ENCODE measurements at places on chromosomes 12 and 14.

DNA sequence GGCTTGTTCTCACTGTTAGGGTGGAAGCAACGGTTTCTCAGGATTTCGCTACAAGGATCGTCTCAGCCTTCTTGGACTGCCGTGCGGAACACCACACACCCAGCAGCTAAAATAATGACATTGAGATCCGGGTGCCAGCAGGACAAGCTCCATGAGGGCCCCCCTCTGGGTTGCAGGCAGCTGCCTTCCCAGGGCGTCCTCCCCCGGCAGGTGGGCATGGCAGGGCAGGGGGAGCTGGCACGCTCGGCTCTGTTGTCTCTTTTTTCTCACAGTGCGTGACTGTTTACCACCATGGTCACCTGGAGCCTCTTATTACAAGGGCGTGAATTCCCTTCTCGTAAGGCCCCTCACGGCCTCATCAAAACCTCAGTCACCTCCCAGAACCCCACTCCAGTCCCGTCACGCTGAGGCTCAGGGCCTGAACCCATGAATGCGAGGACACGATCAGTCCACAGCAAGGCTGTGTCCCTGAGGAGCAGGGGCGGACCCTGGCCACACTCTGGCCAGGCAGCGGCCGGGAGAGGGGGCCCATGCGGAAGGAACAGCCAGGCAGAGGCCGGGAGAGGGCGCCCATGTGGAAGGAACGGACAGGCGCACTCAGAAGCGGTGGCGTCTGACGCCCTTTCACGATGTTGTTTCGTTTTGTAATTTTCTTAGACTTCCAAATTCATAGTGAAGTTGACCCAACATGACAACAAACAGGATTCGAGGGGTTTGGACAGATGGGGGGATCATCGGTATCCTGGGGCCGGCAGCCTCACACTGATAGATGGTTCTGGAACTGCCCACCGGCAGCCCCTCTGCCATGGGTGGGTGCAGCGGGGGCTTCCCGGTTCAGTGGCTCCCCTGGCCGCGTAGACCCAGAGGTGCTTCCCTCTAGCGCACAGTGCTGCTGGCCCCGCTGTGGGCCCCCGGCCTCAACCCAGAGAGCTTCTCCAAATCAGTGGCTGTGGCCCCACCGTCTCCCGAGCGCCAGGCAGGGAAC, 10.0 kb downstream of the LRCOL1 start:
- DNase-seq: no peak

DNA sequence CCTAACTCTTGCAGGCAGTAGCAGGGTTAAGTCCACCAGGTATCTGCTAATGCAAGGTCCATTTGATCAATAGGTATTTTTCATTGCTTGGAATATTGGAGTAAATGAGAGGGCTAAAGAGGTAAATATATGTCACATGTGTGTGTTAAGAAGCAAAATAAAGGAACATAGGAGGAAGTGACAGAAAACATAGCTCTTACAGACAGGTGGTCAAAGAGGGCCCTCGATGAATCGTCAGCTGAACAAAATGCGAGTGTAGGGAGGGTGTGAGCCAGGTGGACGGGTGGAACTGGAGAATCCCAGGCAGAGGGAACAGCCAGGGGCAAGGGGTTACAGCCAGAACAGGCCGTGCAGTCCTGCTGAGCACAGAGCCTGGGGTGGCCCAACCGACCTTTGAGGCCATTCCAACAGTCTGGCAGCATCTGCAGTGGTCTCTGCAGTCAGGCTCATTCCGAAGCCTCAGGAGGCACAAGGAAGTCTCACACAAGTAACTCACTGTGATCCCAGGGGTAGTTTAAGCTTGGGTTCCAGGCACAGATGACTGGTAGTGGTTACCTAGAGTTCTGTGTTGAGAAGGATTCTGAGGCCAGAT, 43.2 kb downstream of the CCDC88C start:
- DNase-seq: no peak

DNA sequence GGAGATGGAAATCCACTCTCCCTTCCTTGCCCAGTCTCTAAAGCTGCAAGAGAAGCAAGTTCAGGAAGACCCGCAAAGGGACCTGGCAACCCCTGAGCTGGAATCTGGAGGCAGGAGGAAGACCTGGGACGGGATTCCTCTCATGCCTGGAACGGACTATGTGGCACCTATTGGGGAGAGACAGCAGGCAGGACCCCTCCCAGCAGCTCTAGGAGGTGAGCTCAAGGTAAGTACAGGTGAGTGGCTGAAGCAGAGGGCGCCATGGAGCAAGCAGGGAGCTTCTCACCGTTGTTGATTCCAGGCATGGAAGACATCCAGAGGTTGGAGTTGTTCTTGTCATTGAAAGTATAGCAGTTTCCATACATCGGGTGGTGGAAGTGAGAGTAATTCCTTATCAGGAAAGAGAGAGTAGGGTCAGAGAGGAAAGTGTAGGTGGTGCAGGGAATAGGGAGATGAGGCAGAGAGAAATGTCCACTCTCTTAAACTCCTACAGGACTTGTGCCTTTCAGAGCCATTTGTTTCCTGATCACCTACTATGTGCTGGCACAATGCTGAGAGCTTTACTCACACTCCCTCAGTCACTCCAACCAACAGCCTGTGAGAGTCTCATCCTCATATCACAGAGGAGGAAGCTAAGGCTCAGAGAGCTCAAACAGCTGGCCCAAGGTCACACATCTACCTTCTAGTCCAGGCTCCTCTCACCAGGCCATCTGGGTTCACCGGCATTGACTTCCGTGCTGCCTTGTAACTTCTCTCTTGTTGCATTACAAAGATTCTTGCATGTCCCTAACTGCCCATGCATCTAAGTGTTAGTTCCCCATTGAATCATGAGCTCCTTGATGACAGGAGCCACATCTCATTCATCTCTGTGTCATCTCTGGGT, 13.9 kb upstream of the TNFRSF1A start:
- DNase-seq: no peak

- no peak for DNase-seq
These were observed 62.6 kb downstream of the FAR2 start for GRCh38 chr12:29211696-29212095.

GRCh38 chr12:4030929-4031702, 157.9 kb upstream of the PARP11 start:
- peak; percentile 72 for DNase-seq

DNA sequence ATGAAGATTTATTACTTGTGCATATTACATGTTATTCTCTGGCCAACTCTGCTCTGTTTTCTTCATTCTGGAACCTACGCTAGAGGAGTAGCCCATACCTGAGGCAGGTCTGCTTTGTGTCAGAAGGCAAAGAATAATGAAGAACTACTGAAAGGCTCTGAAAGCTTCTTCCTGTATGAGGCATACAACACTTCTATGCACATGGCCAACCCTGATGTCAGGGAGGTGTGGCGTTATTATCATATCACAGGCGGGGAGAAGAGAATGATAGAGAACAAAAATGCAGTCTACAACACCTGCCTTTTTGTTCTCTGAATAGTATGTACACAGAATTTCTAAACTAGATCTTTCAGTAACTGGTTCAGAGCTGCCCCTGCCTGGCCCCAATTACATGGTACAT, 32.5 kb upstream of the CRY1 start:
- no peak for DNase-seq

GRCh38 chr12:103442822-103443221, 52.9 kb downstream of the C12orf42 start:
- no peak for DNase-seq

- no peak for DNase-seq
These were observed 1065.0 kb downstream of the LRFN5 start for GRCh38 chr14:42671636-42672035.

- DNase-seq: no peak
These were observed 21.9 kb downstream of the CLMN start for GRCh38 chr14:95297832-95298231.

DNA sequence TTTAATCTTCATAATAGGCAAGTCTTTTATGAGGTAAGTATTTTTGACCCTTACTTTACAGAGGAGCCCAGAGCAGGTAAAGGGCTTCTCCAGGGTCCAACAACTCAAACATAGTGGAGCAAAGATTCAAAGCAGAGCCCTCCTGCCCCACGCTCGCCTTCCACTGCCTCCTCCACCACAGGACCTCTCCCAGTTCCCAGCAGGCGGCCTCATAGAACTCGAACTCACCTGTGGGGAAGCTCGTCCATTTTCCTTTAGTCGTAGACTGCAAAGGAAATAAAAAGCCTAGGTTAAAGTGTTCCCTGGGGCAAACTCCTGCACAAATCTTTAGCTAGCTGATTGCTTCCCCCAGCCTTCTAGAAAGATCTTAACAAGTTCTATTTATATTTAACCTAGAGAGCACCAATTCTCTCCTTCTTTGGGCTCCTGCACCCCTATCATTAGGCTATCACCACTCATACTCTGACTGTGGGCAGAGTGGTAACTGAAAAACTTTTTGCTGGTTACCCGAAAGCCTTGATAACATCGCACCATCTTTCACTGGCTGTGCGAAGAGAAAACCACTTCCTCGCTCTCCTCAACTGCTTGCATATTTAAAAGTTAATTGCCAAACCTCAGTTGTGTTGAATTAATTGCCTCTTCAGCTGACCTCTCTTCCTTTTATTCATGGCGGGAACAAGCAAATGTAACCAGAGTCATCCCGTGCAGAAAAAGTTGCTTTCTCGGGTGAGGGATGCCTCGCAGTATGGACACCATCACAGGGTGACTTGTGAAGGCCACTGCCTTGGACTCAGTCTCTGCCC, 299.6 kb downstream of the DPF3 start:
- peak; percentile 17 for DNase-seq

- DNase-seq: no peak
These were observed 12.6 kb upstream of the PLEKHD1 start for GRCh38 chr14:69471916-69472315.

GRCh38 chr12:82973592-82973991, 286.9 kb downstream of the TMTC2 start:
- DNase-seq: no peak

- no peak for DNase-seq
These were observed 75.2 kb upstream of the RASSF8 start for GRCh38 chr12:25883026-25883916.

- no peak for DNase-seq
These were observed 33.4 kb upstream of the IGF1 start for GRCh38 chr12:102513739-102514138.

DNA sequence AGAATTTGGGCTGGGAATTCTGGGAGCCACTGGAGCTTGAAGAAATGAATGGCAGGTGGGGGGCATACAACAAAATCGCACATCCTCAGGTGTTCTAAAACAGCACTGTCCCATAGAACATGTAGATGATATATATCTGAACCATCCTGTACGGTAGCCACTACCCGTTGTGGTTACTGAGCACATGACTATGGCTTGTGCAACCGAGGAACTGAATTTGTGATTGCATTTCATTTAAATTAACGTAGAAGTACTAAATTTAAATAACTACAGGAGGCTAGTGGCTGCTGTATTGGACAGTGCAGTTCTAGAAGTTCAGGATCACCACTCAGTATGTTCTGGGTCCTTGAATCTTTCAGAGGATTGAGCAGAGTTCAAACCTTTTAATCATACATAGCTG, 172.4 kb downstream of the PHETA1 start:
- DNase-seq: no peak

DNA sequence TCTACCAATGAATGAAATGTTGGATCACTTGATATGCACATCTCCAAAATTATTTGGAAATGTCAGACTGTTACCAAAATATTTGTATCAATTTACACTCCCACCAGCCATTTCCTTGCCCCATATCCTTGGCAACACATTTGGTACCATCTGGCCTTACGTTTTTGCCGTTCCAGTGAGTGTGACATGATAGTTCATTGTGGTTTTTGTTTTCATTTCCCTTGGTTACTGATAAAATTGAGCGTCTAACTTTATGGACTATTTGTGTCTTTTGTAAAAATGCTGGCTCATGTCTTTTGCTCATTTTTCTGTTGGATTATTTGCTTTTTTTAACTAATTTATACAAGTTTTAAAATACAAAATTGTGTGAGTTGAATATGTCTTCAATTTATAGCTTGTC, 11.0 kb downstream of the KLHDC1 start:
- DNase-seq: no peak

DNA sequence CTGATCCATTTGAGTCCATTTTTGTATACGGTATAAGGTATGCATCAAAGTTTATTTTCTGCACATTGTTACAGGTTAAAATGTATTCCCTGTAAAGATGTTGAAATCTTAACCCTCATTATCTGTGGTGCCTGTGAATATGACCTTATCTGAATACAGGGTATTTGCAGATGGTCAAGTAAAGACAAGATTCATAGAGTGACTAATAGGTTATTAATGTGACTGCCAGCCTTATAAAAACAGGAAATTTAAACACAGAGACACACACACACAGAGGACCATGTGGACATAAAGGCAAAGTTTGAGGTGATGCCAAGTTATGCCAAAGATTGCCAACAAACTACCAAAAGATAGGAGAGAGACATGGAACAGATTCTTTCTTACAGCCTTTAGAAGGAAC, 347.2 kb upstream of the DCN start:
- DNase-seq: no peak

GRCh38 chr12:28390206-28390605, 199.9 kb downstream of the CCDC91 start:
- DNase-seq: no peak

DNA sequence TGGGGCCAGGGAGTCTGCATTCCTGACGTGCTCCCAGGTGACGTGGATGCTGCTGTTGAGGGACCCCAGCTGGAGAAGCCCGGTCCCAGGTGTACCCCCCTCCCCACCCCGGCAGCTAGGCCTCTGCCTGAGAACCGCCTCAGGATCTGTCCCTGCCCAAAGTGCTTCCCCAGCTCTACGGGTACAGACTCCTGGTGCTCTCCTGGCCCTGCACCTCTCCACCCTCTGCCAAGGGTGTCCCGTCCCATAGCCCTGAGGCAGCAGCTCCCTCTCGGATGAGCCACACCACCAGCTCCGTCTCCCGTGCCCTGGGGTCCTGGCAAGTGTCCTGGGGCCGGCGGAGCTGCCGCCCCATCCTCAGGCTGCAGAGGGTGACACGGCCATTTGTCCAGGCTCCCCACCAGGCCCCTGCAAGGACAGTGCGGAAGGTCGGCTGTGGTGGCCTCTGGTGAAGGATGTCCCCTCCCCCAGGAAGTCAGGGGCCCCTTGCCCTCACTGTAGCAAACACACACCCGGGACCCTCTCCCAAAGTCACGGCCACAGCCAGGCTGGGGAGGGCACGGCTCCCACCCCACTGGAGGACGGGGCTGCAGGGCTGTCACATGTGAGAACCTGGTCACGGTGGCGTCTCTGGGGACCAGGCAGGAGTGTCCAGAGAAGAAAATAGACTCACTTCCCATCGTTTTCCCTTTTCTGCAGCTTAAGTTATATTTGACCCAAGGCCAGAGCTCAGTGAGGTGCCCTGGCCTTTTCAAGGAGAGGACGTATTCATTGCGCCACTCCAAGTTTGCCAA, 74.4 kb upstream of the FBRSL1 start:
- no peak for DNase-seq

GRCh38 chr14:97592341-97592980, 795.3 kb downstream of the VRK1 start:
- DNase-seq: no peak
